ENCODE measurements at places on chromosomes 1 and 21.
A peak's percentile ranks its signal among the peaks of the same experiment; 100 is the strongest.

DNA sequence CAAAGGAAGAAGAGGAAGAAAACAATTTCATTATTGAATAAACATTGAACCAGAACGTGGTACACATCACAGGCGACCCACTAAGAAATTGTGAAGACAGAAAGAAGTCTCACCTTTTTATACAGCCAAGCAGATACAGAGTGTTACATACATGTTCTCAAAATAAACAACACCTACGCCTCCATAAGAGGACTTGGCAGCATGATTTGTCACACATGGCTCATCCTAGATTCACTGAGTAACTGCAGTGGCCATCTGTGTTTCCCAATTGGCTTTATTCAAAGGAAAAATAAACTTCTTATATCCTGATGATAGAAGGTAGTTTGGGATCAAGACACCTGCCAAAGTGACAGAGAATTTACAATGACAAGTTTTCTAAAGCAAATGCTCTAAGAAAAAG, 7.6 kb upstream of the KRTAP19-8 start:
- DNase-seq = no peak

DNA sequence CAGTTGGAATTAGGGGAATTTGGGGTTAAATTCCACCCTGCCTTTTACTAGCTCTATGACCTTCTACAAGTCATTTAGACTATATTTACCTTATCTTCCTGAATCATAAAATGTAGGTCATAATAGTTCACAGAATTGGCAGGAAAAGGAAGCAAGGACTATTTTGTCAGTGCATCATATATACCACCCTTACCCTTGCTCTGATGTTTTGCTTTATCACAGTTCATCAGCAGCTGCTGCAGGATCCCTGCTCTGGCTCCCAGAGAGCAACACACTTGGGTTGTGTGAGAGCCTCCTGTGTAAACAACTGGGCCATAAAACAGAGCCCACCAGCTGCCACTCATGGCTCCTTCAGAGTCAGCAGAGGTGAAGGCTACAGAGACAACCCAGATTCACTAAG, 631.6 kb upstream of the CAMK1G start:
- DNase-seq = no peak

DNA sequence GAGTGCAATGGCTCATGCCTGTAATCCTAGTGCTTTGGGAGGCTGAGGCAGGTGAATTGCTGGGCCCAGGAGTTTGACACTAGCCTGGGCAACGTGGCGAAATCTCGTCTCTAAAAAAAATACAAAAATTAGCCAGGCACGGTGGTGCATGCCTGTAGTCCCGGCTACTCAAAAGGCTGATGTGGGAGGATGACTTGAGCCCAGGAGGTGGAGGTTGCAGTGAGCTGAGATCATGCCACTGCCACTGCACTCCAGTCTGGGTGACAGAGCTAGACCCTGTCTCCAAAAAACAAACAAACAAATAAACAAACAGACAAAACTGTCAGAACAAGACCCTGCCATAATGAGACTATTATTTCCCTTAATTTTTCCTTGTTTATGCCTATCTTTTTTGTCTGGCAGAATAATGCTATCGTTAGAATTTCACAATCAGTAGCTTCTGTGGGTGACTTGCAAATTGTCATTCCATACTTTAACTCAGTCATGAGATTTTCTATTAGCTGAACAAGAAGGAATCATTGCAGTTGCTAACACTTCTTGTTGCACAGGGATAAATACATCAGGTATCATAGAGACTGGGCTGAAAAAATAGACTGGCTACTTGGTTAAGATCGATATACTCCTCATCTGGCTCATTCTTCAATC, 7.5 kb upstream of the THEM4 start:
- no peak for DNase-seq

GRCh38 chr1:47915677-47916353, 81.4 kb downstream of the TRABD2B start:
- no peak for DNase-seq

GRCh38 chr21:42746593-42747275, 93.3 kb downstream of the PDE9A start:
- peak; percentile 30 for DNase-seq

- no peak for DNase-seq
Measured at GRCh38 chr1:164886101-164886500, 327.1 kb downstream of the PBX1 start.

DNA sequence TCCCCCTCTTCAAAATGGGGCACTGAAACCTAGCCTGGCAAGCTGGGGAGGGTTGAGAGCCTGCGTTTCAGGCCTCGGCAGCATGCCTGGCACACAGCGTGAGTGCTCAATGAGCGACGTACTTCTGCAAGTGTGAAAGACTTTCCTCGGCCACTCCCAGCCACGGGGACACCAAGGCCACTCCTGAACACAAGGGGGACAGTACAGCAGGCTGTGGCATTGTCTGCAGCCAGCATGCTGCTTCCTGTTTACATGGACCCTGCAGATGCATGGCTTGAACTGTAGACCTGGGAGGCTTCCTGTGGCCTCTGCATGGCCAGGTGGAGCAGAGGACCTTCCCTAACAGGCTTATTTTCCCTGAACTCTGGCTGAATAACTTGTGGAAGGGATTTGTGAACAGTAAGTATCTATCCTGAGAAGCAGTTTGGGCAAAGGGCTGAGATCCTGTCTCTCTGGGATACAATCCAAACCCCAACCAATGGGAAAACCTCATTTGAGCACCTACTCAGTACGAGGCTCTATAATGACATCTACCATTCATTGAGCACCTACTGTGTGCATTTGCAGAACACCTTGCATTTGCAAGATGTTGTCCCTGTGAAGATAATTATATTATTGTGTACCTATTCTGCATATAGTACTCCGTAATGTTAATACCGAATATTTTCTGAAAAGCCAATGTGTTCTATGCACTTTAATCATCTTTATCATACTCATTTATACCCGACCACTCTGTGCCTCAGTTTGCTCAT, 9.9 kb upstream of the HSPG2 start:
- DNase-seq = no peak

- no peak for DNase-seq
Measured at GRCh38 chr1:177145106-177146070, 19.1 kb downstream of the ASTN1 start.

DNA sequence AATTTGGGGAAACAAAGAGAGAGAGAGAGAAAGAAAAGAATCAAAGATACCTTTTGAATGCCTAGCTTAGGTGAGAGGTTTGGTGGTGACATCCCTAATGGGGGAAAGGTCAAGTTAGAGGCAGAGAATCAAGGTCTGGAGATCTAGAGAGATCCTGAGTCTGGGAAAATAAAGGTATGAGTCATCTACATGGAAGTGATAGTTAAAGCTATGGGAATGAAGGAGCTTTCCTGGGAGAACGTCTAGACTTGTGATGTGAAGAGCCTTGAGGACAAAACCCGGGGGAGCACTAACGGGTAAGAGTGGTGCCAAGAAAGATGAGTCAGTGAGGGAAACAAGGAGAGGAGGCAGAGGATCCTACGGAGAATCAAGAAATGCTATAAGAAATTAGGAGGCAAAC, 110.8 kb upstream of the RUNX1 start:
- DNase-seq = no peak

DNA sequence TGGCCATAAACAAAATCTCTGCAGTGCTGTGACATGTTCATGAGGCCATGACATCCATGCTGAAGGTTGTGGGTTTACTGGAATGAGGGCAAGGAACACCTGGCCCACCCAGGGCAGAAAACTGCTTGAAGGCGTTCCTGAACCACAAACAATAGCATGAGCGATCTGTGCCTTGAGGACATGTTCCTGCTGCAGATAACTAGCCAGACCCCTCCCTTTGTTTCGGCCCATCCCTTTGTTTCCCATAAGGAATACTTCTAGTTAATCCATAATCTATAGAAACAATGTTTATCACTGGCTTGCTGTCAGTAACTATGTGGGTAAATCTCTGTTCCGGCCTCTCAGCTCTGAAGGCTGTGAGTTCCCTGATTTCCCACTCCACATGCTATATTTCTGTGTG, 28.9 kb upstream of the ABCD3 start:
- no peak for DNase-seq

DNA sequence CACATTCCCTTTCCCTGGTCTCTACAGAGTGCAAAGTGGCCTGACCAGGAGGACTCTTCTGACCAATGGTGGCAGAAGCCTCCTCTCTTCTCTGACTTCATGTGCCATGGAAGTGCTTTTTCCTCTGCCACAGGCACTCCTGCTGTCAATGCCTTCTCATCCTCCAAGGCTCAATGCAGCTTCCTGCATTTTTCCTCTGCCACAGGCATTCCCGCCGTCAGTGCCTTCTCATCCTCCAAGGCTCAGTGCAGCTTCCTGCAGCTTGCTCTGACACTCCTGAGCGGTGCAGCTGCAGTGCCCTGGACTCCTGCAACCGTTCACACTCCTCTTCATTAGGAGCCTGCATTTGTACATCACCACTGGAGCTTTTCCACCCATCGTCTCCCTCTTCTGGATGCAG, 4.7 kb upstream of the ADARB1 start:
- DNase-seq = no peak

DNA sequence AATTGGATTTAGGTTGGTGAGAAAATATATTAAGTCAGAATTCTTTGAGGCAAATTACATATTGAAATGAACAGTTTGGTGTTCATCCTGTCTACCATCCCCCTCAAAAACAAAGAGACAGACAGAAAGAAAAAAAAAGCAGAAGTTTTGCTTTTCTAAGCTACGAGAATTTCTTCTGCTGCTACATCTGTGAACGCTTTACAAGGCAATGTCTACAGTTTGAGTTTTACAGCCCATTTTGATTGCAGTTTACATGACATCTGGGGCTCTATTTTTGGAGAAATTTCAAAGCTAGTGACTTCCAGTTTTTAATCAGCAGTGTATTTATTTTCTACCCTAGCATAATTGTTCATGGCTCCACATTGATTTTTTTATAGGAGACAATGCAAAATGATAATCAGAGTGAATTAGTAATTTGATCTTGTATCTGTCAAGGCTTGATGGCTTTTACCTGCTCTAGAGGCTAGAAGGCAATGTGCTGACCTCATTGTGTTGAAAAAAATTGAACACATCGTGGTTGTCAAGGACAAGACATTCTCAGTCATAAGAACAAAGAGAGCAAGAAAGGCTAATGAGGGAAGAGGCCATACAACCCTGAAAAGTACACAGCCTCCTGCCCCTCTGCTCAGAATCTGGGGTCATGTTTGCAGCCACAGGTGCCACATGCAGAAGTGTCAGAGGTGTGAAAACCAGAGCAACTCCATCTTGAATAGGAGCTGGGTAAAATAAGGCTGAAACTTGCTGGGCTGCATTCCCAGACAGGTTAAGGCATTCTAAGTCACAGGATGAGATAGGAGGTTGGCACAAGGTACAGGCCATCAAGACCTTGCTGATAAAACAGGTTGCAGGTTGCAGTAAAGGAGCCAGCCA, 201.0 kb upstream of the CAMK1G start:
- no peak for DNase-seq

DNA sequence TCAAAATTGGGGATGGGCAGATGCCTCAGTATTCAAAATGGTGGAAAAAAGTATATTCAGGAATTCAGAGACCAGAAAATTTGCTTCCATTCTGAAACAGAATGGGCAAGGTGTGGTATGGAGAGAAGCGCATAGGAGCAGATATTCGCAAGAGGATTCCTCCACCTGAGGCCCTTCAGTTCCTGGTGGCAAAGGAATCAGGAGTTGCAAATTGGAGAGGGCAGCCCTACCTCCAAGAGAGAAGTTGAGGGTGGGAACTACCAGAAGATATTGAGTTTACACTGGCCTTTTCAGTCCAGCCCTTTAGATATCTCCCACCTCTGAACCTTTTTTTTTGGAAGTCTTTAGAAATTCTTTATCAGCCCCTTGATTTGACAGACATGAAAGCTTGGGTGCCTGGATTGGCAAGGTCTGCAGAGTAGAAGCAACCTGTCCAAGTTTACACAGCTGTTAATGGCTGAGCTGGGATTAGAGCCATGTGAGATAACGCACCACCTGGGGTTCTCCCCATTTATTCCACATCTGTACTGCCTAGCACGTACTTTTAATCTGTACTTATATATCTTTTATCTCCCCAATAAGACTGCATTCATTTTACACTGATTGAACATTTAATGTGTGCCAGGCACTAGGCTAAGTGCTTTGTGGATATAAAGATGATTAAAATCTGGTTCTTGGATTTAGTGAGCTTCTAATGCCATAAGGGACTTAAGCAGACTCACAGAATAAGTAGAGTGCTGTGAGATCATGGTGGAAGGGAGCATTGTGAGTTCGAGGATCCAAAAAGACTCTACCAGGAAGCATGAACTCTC, 99.5 kb downstream of the NGF start:
- no peak for DNase-seq

DNA sequence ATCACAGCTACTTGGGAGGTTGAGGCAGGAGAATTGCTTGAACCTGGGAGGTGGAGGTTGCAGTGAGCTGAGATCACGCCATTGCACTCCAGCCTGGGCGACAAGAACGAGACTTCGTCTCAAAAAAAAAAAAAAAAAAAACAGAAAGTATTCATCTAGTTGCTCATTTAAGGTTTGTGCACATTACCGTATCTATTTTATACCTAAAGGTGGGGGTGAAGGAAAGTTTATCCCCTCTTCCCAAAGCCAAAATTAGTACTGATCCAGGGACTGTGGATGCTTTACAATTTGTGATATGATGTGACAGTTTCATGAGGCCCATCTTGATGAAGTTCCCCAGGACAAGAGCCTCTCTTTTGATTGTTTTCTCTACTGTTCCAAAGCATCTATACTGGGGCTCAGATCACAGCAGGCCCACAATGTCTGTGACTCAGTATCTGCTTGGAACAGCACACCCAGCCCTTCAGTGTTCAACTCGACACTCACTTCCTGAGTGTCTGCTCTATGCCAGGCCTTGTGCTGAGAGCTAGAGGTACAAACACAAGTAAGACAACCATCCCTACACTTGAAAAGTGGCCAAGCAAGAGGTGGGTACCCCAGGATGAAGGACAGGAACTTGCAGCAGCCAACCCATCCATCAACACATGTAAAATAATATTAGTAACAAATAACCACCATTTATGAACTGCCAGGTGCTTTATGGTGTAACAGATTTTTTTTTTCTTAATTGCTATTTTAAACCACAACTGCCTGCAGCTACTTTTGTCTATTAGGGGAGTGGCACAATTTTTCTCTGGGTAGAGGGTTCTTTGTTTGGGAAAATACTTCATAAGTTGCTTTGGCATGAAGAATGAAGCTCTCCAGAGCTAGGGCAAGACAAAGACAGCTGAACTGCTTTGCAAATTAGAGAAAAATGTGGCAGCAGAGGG, 29.0 kb upstream of the KHDRBS1 start:
- peak; percentile 15 for DNase-seq
